ENCODE measurements at places on chromosomes 6 and 20. TPM values are rescaled to one million over a fixed set of nuclear protein-coding genes. Genes with fewer than 3 reads are reported as not detected.

MEI4 gene
- 2.8 TPM for total RNA-seq

KCNK16 gene
- total RNA-seq: not detected

KIAA0408 gene
- total RNA-seq: 3.7 TPM

ZSWIM3 gene
- 2.4 TPM for total RNA-seq

C4B gene
- 86.0 TPM for total RNA-seq

LY6G6C gene
- not detected for total RNA-seq
